Bronchus fibroblast of lung (primary cell): ENCODE measurements at places on chromosomes 1 and 21. TPM values are rescaled to one million over a fixed set of nuclear protein-coding genes. Genes with fewer than 3 reads are reported as not detected.

The CALML6 gene
- total RNA-seq: not detected in 2 replicates

The TMEM269 gene
- under 0.01 TPM in 1 of 2 replicates, not detected in the other for total RNA-seq

The RAD54L gene
- 11.6 and 13.4 TPM in 2 replicates for total RNA-seq

The LRRIQ3 gene
- 0.15 and 0.17 TPM in 2 replicates for total RNA-seq

The CELA3A gene
- not detected in 2 replicates for total RNA-seq

The CNR2 gene
- not detected in 2 replicates for total RNA-seq

The SLC50A1 gene
- total RNA-seq: 39.2 and 53.4 TPM in 2 replicates

The GJA9 gene
- total RNA-seq: not detected in 2 replicates

The CAPN9 gene
- not detected in 2 replicates for total RNA-seq

The FCGR2B gene
- total RNA-seq: not detected in 2 replicates

The TFF2 gene
- total RNA-seq: not detected in 2 replicates

The EFCAB14 gene
- 28.7 and 30.3 TPM in 2 replicates for total RNA-seq

The AVPR1B gene
- not detected in 2 replicates for total RNA-seq

The FMN2 gene
- 0.17 and 1.5 TPM in 2 replicates for total RNA-seq

The CD247 gene
- total RNA-seq: not detected in 2 replicates

The AMY1B gene
- total RNA-seq: not detected in 2 replicates

The OVAAL gene
- total RNA-seq: not detected in 2 replicates

The TTLL7 gene
- 3.4 and 5.8 TPM in 2 replicates for total RNA-seq

The DIO1 gene
- total RNA-seq: not detected in 2 replicates

The XCL1 gene
- total RNA-seq: not detected in 2 replicates

The AMPD1 gene
- not detected in 2 replicates for total RNA-seq

The TACSTD2 gene
- 0.45 and 0.50 TPM in 2 replicates for total RNA-seq

The SPAG17 gene
- not detected in 2 replicates for total RNA-seq

The CDC7 gene
- total RNA-seq: 6.8 and 7.7 TPM in 2 replicates

The RAB3B gene
- 15.2 and 16.8 TPM in 2 replicates for total RNA-seq

The UBASH3A gene
- not detected in 2 replicates for total RNA-seq

The SLC44A5 gene
- total RNA-seq: under 0.01 TPM in 1 of 2 replicates, not detected in the other

The NUP133 gene
- 35.2 and 53.5 TPM in 2 replicates for total RNA-seq

The NUF2 gene
- total RNA-seq: 34.0 and 42.4 TPM in 2 replicates

The TLCD4 gene
- 0.30 and 0.84 TPM in 2 replicates for total RNA-seq

The RSPH1 gene
- not detected in 2 replicates for total RNA-seq

The CHRM3 gene
- not detected in 2 replicates for total RNA-seq

The GART gene
- total RNA-seq: 123 and 158 TPM in 2 replicates

The S100A7 gene
- not detected in 2 replicates for total RNA-seq

The KCNJ6 gene
- under 0.01 TPM in 2 replicates for total RNA-seq

The TRIM17 gene
- total RNA-seq: 0.34 and 0.45 TPM in 2 replicates

The LCE1E gene
- not detected in 2 replicates for total RNA-seq

The HOOK1 gene
- total RNA-seq: not detected in 2 replicates

The ZRANB2 gene
- total RNA-seq: 28.1 and 30.9 TPM in 2 replicates
